Heart left ventricle (tissue), 16 donors: ENCODE measurements at places on chromosomes 3 and 15. TPM values are rescaled to one million over a fixed set of nuclear protein-coding genes. Genes with fewer than 3 reads are reported as not detected.

Gene BOC
- 12.2 TPM for total RNA-seq

Gene LSAMP
- 13.7 TPM for total RNA-seq

Gene LOXL1
- total RNA-seq = 49.6 TPM

Gene CHDH
- total RNA-seq = 3.6 TPM

Gene C2CD4A
- total RNA-seq = not detected

Gene C3orf62
- 2.2 TPM for total RNA-seq

Gene CFAP91
- total RNA-seq = 1.9 TPM

Gene IGF2BP2
- total RNA-seq = 16.5 TPM

Gene GLDN
- 15.3 TPM for total RNA-seq

Gene CELSR3
- total RNA-seq = 0.36 TPM

Gene ADIPOQ
- total RNA-seq = 1.1 TPM

Gene WDR76
- total RNA-seq = 1.5 TPM

Gene TEX9
- total RNA-seq = not detected

Gene FETUB
- not detected for total RNA-seq

Gene ZSCAN2
- 7.7 TPM for total RNA-seq

Gene STRIT1
- total RNA-seq = 4.1 TPM

Gene P3H2
- total RNA-seq = 24.8 TPM

Gene ZNF654
- 11.8 TPM for total RNA-seq

Gene DHX30
- total RNA-seq = 63.6 TPM

Gene TIPIN
- total RNA-seq = 5.2 TPM

Gene GOLGA8G
- not detected for total RNA-seq

Gene CD96
- not detected for total RNA-seq

Gene IQCF6
- not detected for total RNA-seq

Gene RARB
- total RNA-seq = 19.0 TPM

Gene GRAMD1C
- total RNA-seq = 1.1 TPM

Gene GOLGA8J
- not detected for total RNA-seq

Gene BRPF1
- 15.8 TPM for total RNA-seq

Gene CPLX3
- not detected for total RNA-seq

Gene CCDC9B
- total RNA-seq = 111 TPM

Gene MUC4
- total RNA-seq = not detected

Gene UBAP1L
- total RNA-seq = 0.93 TPM

Gene SLC6A20
- not detected for total RNA-seq

Gene ASTE1
- 2.7 TPM for total RNA-seq

Gene ST8SIA2
- 3.1 TPM for total RNA-seq

Gene PLSCR2
- not detected for total RNA-seq

Gene CEMIP
- total RNA-seq = 1.3 TPM

Gene IFT122
- 16.2 TPM for total RNA-seq

Gene ALDH1A3
- total RNA-seq = 4.7 TPM

Gene XCR1
- total RNA-seq = not detected

Gene ADAMTS17
- 1.9 TPM for total RNA-seq

Gene VIPR1
- total RNA-seq = 1.7 TPM

Gene INSYN1
- total RNA-seq = 51.5 TPM

Gene LRTM1
- total RNA-seq = not detected

Gene WWTR1
- total RNA-seq = 39.3 TPM
